ENCODE measurements at places on chromosomes 5 and 9. TPM values are rescaled to one million over a fixed set of nuclear protein-coding genes. Genes with fewer than 3 reads are reported as not detected.

The ROR2 gene
- not detected for total RNA-seq

The FIBCD1 gene
- under 0.01 TPM for total RNA-seq

The GEMIN5 gene
- 12.2 TPM for total RNA-seq

The ZNF618 gene
- 6.8 TPM for total RNA-seq

DNA sequence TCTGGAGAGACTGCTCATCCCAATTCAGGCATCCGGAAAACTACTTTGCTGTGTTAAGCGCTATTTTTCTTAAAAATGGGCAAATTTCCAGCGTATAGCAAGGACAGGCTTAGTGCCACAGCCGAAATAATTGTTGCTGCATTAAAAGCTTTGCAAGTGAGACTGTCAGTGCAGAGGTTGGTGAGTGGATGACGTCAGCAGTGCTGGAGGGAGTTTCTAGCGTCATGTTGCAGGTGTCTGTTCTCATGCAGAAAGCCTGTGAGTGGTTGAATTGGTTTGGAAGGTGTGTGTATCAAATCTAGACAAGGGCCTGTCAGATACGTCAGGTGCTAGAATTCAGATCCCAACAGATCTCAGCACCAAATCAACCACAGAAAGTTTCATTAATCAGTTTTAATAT is 204.4 kb downstream of the TRIO start:
- DNase-seq = no peak

DNA sequence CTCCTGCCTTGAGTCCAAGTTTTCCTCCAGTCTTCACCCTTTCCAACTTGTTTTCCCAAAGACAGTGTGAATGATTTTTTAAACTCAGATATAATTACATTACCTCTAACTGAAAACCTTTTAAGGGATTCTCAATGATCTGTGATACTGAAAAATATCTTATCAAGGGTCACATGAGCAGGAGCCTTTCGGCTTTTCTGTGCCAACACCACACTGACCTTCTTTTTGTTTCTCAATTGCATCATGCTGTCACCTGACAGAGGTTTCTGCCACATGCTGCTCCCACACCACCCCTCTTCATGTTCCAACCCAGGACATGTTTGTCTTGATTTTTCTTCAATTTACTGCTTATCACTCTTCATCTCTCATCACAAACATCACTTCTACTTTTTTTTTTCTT is 820.0 kb downstream of the PRELID2 start:
- no peak for DNase-seq

- no peak for DNase-seq
These were observed 227.2 kb downstream of the NSG2 start for GRCh38 chr5:174272671-174273070.

The PCDHA4 gene
- total RNA-seq = under 0.01 TPM

The DAPK1 gene
- total RNA-seq = 28.2 TPM

GRCh38 chr5:8058616-8059190 is 189.8 kb downstream of the MTRR start:
- no peak for DNase-seq

The LCN1 gene
- total RNA-seq = not detected

GRCh38 chr5:135514116-135514515 is 21.6 kb downstream of the NEUROG1 start:
- DNase-seq = no peak

DNA sequence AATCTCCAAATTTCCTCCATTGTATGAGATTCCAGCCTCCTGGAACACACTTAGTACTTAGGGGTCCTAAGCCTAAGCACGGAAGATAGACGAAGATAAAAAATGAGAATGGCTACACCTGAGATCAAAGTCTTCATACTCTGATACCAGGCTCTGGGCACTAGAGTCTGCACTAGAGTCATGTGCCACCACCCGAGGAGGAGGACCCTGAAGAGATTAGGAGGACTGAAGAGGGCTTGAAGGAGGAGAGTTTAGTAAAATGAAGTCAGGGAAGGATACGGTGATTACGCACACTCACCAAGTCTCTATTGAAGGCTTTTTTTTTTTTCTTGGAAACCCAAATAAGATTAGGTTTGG is 573 bp upstream of the SPATA24 start:
- DNase-seq = no peak

- no peak for DNase-seq
These were observed 257.5 kb downstream of the AGTPBP1 start for GRCh38 chr9:85484235-85484634.

The OTP gene
- not detected for total RNA-seq

DNA sequence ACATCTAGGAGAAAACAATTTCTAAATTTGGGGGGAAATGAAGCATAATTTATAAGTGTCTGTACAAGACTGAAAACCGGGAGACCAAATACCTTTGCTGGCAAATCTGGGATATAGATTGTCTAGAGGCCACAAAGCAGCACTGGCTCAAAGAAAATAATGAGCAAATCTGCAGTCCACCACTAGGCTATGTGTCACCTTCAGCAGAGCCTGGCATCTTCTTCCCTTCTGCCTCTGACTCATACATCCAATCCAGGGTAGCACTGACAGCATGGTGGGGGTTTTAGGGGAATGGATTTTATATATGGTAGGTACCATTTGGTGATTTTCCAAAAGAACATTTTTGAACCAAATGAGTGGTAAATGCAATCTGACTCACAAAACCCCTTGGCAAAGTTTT is 12.8 kb downstream of the FAM81B start:
- no peak for DNase-seq

GRCh38 chr5:143177263-143177983 is 226.1 kb downstream of the NR3C1 start:
- no peak for DNase-seq

GRCh38 chr5:76971511-76971910 is 18.7 kb downstream of the CRHBP start:
- DNase-seq = no peak

The FABP6 gene
- total RNA-seq = not detected

GRCh38 chr5:156221816-156222215 is 105.1 kb upstream of the SGCD start:
- no peak for DNase-seq

DNA sequence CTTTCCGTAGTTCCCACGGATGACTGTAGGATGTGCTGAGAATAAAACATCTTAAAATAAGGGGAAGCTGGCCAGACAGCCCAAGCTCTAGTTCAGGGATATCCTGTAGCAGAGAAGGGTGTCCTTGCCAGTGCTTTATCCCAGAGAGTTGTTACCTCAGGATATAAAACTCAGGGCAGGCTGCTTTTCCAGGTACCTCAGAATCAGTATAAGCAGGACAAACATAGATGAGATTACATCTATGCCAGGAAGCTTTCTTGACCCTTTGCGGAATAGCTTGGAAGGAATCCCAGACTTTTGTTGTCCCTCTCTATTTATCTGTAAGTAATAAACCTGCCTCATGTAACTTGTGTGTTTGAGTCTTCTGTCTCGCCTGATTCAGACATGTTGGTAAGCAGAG is 565.7 kb downstream of the PRDM9 start:
- DNase-seq = no peak

The INSL4 gene
- not detected for total RNA-seq

DNA sequence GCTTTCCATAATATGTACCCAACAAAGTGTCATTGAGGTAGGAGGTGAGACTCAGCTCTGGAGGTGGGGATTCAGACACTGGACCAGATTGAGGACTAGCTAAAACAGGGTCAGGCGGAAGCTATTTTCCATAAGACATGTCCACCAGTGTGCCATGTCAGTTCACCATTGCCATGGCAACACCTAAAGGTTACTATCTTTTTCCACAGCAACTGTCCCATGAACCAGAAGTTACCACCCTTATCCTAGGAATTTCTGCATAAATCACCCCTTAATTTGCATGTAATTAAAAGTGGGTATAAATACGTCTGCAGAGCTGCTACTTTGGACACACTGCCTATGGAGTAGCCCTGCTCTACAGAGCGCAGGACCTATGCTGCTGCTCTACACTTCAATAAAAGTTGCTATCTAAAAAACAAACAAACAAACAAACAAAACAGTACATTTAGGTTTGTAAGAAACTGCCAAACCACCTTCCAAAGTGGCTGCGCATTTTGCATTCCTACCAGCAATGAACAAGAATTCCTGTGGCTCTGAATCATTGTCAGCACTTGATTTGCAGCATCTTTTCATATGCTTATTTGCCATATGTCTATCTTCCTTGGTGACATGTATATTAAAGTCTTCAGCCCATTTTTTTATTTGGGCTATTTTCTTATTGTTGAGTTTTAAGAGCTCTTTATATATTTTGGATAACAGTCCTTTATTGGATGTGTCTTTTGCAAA is 18.0 kb upstream of the TRIM32 start:
- no peak for DNase-seq

GRCh38 chr5:87138091-87138805 is 129.4 kb upstream of the RASA1 start:
- DNase-seq = no peak

All from dermis microvascular lymphatic vessel endothelial cell (primary cell).